ENCODE measurements at places on chromosomes 7 and 10.

DNA sequence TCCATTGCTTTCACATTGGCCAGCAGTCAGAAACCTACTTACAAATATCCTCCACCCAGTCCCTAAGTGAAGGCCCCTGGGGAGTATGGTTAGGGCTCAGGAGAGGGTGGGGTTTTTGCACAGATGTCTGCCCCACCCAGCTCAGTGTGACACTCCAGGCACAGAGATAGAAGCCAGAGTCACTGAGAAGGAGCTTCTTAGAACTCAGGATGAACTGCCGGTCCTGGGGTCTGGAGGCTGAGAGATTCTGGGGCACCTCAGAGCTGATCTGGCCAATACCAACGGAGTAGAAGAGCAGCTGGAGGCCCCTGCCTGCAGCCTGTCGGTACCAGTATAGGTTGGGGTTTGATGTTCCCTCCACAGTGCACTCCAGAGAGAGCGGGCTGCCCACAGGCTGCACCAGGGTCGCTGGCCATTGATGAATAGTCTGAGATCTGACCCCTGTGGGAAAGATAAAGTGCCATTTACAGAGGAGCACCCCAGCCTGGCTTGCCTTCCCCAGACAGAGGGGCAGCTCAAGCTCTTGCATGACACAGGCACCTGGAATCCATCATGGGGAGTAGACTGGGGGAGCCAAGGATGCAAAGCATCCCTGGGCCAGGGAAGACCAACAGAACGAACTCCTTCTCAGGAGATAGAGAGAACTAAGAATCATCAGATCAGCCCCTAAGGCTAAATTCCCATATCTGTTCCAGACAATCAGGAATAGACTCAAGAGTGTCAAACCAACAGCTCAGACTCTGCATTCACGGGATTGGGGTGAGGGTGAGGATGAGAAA lies 41.9 kb downstream of the PRSS2 start:
- DNase-seq = no peak

GRCh38 chr7:89451911-89452310 lies 656.4 kb upstream of the TEX47 start:
- no peak for DNase-seq

GRCh38 chr7:22551768-22552513 lies 52.0 kb upstream of the STEAP1B start:
- no peak for DNase-seq

DNA sequence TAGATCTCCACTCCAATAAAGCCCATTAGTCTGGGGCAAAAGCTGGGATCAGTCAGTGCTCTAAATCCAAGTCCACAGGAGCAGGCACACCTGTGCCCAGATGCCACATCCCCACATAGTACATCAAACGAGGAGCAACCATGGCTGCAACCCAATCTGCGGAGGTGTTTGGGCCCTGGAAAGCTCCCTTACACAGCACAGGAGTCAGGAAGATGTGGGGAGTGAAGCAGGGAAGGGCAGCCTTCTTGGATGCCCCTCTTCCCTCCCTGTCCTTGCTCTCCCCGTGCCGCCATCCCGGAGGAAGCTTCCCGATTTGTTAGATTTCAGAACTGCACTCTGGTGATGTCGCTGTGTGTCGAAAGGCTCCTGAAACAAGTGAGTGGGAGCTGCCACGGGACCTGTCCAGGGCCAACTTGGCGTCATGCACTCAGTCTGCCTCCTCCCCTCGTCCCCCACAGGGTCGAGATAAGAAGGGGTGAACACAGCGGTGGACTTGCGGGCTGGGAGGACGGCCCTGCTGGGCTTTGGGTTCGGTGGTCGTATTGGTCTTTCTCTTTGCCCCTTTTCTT lies 230.6 kb upstream of the GRB10 start:
- DNase-seq = no peak

- no peak for DNase-seq
Measured at GRCh38 chr7:151571471-151571870, 51.8 kb upstream of the RHEB start.

DNA sequence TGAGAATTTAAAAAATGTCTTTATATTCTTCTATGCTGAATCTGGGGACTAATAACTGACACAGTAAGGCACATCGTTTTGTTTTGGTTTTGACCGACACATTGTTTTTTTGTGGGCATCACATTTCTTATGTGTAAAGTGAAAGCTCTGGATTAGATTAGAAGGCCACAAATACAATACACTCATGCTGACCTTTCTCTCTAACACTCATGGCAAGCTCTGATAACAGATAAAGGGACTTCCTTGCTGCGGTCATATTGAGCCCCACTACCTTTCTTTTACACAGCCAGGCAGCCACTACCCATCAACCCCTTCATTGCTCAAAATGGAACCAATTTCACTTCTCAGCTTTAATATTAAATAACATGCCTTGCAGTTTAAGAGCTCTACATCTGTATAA lies 26.0 kb downstream of the PPP1R3A start:
- no peak for DNase-seq

- peak; percentile 35 for DNase-seq
Measured at GRCh38 chr10:30639946-30640786, 10.6 kb upstream of the LYZL2 start.

- DNase-seq = no peak
Measured at GRCh38 chr10:60967260-60967659, 23.3 kb upstream of the RHOBTB1 start.

DNA sequence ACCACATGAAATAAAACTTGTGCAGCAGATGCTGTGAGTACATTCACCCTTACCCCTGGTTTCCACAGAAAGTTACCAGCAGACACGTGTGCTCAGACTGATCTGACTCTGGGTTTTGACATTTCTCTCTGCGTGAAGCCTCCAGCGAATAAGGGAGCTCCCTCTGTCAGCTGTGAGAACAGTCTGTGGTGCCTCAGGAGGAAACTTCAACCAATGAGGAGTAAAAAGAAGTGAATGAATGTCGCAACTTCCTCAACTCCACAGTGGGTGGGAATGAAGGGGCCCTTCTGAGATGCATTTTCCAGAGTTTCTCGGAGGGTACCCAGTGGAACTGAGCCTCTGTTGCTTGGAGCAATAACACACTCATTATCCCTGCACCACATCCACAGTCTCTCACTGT lies 743.4 kb downstream of the TNS3 start:
- DNase-seq = no peak

DNA sequence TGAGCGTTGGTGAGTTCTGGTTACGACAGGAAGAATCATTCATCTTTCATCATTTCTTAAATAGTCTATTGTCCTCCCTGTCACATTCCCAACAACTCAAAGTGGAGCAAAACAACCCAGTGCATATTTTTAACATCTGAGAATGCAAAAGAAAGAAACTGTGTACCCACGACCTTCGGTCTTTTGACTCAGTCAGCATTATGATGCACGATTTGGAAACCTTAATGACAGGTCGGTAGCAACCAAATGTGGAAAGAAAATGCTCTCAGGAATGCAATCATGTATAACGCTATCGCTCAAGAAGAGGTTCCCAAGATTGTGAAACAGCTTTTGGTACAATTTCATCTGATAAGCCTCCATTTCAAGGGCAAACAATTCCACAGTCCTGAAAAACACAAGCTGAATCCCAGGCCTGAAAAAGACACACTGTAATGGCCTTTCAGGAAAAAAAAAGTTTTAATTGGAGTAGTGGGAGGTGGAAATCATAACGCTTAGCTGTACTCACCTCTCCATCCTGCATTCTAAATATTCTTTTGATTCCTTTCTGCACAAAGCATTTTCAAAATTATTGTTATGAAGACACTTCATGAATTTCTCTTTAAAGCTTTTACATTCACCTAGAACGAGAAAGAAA lies 2.6 kb downstream of the COX19 start:
- no peak for DNase-seq

DNA sequence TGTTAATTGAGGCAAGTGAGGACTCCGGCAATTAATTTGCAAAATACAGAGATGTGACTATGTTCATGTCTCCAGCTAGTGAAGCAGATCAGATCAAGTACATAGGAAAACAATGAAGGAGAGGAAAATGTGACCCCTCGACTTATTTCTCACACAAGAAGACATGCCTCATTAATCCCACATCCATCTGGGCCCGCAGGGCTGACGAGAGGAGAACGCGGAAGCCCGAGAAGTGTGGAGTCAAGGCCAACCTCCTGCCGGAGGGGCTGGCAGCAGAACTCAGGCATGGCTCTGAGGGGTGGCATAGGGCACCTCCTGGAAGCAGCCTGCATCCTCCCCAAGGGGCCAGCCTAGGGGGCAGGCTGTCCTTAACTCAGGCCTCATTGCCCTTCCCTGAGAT lies 54.4 kb downstream of the ZNF503 start:
- DNase-seq = no peak

DNA sequence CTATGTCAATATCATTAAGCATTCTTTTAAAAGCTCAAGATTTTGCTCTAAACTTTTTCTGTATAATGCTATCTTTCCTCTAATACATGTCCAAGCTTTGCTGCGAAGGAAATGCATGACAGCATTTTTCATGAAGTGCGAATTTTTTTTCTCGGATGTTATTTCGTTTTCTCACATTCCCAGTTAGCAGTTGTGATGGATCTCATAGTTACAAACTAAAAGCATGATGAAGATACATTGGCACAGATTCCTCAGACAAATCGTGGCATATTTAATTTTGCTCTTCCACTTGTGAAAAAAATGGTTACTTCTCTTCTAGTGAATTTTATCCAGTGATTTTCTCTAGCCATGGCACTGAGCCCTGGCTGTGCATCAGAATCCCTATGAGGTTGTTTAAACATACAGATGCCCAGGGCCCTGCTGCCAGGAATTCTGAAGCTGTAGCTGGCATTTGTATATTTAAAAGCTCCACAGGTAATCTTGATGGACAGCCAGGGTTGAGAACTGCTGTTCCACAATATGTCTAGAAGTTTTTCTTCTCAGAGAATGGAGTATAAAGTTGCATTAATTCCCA lies 299.8 kb upstream of the NEBL start:
- DNase-seq = no peak

GRCh38 chr10:62806251-62806650 lies 1.7 kb downstream of the ADO start:
- no peak for DNase-seq

GRCh38 chr10:15704581-15704968 lies 15.1 kb downstream of the ITGA8 start:
- no peak for DNase-seq

- DNase-seq = no peak
Measured at GRCh38 chr10:113263056-113263455, 289.8 kb upstream of the HABP2 start.

DNA sequence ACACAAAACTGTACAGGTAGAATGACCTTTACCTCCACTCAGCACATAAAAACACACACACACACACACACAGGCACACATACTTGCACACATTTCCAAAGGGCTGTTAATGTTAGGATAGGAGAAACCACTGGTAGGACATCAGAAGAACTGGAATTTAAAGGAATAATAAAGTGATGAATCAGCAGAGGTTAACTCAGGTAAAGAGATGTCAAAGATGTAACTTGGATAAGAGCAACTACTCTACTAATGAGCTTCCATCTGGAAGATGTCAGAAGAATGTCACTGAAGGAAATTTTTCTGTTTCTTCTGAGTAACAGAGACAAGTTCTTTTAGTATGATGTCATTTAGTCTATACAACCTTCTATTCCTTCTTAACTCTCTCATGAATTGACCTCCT lies 26.4 kb upstream of the GPR37 start:
- DNase-seq = no peak

Measured in NT2/D1 (cell line).